NCI-H2029 (cell line): ENCODE measurements at places on chromosomes 12 and 14.

DNA sequence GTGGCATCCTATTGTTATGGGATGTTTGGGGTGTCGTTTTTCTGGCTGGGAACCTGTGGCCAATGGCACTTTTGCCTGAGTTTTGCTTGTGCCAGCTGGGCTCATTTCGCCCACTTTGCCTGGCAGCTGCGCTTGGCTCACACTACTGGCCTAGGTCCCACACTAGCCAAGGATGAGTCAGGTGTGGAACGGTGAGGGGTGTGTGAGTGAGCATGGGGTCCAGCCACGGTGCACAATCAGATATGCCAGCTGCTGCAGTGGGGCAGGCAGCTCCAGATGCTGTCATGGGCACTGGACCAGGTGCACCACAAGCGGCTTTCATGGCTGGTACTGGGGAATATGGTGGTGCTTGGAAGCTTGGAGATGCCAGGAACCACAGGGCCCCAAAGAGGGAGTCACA, 21.5 kb downstream of the TRHDE start:
- DNase-seq, result no peak

DNA sequence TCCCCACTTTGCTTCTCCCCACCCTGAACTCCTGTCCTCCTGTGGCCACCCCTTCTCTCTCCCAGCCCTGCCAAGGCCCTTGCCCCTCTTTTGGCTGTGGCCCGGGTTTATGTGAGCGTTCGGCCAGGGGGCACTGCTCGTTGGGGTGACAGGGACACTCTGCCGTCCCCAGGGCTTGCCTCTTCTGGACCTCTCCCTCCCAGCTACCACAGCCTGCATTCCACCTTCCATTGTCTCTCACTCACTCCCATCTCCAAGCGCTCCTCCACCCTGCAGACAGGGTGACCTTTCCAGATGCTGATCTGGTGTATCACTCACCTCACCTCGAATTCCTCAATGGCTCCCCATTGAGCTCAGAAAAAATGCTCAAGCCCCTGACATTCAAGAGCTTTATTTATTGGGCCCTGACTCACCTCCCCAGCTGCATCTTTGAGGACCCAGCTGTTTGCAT, 1.4 kb downstream of the SERPINA9 start:
- DNase-seq, result no peak

DNA sequence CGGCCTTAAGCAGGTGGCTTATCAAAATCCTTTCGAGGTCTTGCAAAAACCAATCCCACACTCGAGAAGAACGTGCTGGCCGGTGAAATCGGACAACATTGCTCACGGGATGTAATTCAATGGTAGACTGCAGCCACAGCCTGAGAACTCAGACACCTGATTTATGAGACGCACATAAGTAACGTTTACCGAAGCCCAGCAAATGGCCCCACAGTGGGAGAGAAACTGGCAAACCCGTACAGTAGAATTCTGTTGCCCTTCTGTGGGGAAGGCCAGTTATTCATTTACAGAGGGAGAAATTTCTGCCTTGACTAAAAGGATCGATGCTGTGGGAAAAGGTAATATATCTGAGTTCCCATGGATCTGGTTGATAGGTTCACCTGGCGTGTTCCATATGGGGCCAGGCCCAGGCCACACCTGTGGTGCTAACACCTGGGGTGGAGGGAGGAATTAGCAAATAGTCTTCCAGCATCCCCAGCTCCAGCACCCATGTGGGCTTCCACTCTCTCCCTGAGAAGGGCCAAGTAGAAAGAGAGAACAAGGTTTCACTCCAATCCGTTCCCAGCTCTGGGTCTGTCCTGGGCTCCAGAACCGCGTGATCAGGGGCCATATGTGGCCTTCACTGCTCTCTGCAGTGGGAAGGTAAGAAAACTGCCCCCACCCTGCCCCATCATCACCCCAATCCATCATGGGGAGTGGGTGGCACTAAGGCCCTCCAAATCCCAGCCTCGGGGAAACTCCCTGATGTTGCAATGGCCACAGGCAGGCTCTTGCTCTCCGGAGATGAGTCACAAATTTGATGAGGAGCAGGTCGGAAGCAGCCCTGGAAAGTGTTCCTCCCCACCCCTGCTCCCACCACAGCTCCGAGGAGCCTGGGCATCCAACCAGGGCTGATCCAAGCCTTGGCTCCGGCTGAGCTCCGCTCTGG, 12.7 kb downstream of the BDKRB1 start:
- no peak for DNase-seq

DNA sequence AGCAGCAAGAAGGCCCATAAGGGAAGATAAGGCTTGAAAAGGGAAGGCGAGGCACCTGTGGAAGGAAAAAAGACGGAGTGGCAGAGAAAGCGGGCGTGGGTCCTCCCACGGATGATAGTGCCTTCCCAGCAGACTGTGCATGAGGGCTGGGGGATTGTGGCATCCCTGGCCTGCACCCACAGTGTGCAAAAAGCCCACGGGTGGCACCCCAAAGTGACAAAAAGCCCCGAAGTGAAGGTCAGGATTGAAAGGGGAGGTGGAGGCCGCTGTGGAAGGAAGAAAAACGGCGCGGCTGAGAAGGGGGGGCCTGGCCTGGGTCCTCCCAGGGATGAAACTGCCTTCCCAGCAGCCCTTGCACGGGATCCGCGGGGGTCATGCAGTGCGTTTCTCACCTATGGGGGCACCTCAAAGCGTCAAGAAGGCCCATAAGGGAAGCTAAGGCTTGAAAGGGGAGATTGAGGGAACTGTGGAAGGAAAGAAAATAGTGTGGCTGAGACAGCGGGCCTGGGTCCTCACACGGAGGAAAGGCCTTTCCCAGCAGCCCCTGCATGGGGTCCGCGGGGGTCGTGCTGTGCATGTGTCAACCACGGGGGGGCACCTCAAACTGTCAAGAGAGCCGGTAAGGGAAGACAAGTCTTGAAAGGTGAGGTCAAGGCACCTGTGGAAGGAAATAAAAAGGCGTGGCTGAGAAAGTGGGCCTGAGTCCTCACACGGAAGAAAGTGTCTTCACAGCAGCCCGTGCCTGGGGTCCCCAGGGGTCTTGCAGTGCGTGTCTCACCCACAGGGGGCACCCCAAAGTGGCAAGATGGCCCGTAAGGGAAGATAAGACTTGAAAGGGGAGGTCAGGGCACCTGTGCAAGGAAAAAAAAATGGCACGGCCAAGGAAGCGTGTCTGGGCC, 274.1 kb downstream of the ALG10 start:
- DNase-seq, result no peak

- no peak for DNase-seq
Measured at GRCh38 chr14:32697114-32697513, 241.6 kb upstream of the NPAS3 start.

DNA sequence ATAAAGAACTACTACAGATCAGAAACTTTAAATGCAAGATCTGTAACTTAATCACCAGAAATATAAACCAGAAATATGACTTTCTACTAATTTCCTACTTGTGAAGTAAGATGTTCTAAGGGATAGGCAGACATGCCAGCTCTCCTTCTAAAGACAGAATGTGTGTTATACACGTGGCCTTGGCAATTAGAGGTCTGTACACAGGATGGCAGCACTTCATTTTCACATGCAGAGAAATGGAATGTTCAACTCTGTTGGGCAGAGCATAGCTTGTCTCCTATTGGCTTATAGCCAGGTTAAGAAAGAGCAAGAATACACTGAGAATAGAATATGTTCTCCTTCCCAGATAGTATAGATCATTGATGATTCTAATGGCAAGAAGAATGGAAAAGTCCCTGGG, 403.8 kb downstream of the DAD1 start:
- DNase-seq, result no peak

DNA sequence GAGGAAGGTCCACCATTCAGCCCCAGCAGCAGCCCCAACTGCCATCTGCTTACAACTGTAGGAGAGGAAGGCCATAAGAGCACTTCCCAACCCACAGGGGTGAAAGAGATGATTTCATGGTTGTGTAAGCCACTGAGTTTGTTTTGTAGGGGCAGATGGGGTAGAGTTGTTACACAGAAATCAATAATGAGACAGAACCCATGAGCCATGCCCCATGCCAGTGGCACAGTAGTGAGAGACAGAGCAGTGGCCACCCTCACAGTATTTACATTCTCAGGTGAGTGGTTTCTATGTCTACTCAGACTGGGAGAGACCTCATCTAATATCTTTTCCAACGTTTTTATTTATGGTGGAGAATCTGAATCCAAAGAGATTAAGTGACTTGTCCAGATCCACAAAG, 68.6 kb downstream of the NUAK1 start:
- DNase-seq, result peak; percentile 68

DNA sequence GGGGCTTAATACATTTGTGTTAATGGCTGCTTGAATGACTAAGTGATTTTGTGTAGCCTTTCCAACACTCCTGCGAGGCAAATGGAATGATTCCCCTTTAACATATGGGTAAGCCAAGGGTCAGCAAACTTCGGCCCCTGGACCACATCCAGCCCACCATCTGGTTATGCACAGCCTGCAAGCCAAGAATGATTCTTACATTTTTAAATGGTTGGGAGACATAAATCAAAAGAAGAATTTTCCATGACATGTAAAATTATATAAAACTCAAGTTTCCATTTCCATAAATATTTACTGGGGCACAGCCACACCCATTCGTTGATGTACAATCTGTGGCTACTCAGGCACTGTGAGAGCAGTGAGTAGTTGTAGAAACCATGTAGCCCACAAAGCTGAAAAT, 9.0 kb downstream of the SLC8B1 start:
- no peak for DNase-seq

DNA sequence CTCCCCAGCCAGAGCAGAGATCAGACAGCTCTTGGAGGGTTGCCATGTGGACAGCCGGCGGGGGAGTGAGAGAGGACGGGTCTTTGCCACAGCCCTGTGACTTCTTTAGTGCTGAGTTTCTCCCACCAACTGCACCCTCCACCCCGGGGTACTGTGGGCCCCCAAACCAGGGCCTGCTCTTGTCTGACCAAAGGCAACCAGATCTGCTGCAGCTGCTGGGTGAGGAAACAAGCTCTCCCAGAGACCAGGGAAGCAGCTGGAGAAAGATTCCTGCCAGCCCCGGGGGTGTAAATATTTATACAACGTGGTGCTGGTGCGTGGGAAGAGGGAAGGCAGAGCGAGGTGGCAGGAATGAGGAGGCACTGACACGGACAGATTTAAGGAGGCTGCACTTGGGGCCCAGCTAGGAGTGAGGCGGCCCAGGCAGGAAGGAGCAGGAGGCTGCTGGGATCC, 14.3 kb upstream of the ZFP36L1 start:
- DNase-seq, result peak; percentile 6
